ENCODE measurements at places on chromosomes 7 and 10. TPM values are rescaled to one million over a fixed set of nuclear protein-coding genes. Genes with fewer than 3 reads are reported as not detected.

TMEM60 gene
- total RNA-seq = 12.2 TPM

MMP21 gene
- total RNA-seq = 0.18 TPM

C10orf62 gene
- total RNA-seq = not detected

NPY gene
- total RNA-seq = 13.6 TPM

CPXM2 gene
- 3.9 TPM for total RNA-seq

GDF2 gene
- total RNA-seq = not detected

UTF1 gene
- not detected for total RNA-seq

TACC2 gene
- 53.6 TPM for total RNA-seq

MMD2 gene
- total RNA-seq = not detected
